ENCODE measurements at places on chromosomes 1 and 21.

- DNase-seq, result peak; percentile 3
Observed at GRCh38 chr1:50458507-50458906, 35.3 kb upstream of the DMRTA2 start.

GRCh38 chr21:44783020-44783696 is 18.5 kb downstream of the UBE2G2 start:
- no peak for DNase-seq

DNA sequence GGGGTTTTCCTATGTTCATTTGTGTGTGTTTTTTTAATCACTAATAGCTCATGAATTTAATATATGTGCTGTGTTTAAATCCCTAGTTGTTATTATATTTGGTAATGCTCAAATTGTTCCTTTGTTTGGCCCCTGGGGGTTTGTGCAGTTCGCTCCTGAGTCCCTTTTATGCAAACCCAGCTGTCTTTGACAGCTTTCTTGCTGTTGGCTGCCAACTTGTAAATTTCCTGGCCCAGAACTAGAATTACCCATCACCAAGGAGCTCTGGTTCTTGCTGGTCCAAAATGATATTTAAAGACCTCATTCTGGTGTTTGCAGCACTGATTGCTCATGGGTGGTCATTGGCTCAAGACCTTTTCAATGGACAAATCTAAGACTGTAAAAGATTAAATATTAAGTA is 39.6 kb upstream of the PGBD5 start:
- DNase-seq, result no peak

DNA sequence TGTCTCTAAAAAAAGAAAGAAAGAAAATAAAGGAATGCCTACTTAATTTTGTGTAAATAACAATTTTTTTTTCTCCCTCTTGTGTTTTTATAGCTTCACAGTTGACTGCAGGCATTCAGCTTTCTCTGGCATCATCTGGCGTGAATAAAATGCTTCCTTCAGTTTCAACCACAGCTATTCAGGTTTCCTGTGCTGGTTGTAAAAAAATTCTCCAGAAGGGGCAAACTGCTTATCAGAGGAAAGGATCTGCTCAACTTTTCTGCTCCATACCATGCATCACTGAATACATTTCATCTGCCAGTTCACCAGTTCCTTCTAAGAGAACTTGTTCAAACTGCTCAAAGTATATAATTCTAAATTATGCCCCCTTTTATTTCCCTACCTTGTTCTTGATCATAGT is 18.0 kb downstream of the ZMYM1 start:
- DNase-seq, result peak; percentile 23

DNA sequence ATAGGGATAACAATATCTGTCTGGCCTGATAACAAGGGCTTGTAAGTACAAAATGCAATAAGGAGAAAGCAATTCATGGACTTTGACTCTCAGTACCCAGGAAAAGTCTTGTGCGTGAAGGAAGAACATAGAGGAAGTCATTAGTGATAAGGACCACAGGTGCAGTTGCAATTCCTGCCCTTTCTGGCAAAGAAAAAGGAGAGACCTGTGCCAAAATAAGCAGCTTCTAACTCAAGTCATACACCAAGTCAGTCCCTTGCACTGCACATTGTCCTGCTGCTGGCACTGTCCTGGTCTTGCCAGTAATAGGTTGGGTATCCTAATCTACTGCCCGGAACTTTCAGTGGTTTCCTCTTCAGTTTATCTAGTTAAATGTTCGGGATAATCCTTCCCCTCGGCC is 14.8 kb upstream of the SOD1 start:
- DNase-seq, result no peak

GRCh38 chr21:32377991-32378390 is 14.8 kb downstream of the URB1 start:
- no peak for DNase-seq

DNA sequence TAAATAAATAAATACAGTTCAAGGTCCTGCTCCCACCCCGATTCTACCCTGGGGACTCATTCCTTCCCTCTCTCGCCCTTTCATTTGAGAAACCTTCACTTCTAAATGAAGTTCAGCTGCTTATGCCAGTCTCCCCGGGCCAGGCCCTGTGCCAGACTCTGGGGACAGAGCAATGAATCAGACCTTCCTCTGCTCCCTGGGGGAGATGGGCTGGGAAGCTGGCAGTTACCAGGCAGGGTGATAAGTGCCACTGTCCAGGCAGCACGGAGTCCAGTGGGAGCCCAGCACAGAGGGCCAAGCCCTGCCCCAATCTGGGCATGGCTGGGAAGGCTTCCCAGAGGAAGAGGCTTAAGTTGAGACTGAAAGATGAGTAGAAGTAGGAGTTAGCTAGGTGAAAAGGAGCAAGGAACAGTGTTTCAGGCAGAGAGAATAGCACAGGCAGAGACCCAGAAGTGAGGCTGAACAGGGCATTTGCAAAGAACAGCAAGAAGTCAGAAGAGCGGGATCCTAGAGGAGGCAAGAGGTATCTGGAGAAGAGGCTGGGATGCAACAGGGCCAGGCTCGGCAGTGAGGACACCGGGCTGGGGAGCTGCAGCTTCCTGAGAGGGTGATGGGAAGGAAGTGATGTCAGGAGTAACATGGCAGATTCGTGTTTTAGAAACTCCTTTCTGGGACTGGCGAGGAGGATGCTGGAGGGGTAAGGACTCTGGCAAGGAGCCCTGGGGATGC is 13.5 kb downstream of the KCNQ4 start:
- no peak for DNase-seq

DNA sequence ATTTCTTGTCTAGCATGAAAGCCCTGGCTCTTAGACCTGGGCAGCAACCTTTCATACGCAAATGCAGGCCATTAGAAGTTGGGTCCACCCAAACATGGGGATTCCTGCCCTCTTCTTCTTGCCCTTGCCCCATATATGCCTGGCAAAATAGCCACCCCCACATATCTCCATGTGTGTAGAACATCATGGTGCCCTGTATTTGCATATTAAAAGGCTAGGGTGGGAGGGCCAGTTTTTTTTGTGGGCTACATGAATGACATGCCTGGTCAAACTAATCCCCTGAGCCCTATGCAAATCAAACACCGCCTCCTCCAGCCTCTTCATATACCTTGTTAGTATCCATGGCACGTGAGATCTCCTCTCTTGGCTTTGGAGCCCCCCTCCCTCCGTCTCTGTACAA is 24.7 kb downstream of the MFSD2A start:
- no peak for DNase-seq

GRCh38 chr21:27954543-27955165 is 987.8 kb upstream of the ADAMTS5 start:
- peak; percentile 23 for DNase-seq

- no peak for DNase-seq
Observed at GRCh38 chr1:93061895-93062792, 16.9 kb upstream of the MTF2 start.

DNA sequence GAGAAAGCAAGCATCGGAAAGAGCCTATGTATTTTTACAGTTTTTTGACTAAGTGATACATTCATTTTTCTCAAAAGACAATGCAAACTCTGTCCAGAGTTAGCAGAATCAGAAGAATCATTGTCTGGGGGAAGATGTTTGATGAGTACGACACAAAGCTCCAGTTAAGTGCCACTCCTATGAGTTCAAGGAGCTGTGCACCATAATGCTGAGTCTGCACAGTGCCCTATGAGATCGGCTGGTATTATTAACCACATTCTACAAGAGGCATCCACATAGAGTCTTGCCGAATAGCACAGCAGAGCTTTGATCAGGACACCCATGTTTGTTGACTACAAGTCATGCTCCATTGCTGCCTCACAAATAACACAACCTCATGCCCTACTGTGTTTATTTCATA is 54.9 kb upstream of the RAP1GAP start:
- DNase-seq, result no peak

GRCh38 chr1:236753964-236754363 is 41.1 kb upstream of the MTR start:
- no peak for DNase-seq

DNA sequence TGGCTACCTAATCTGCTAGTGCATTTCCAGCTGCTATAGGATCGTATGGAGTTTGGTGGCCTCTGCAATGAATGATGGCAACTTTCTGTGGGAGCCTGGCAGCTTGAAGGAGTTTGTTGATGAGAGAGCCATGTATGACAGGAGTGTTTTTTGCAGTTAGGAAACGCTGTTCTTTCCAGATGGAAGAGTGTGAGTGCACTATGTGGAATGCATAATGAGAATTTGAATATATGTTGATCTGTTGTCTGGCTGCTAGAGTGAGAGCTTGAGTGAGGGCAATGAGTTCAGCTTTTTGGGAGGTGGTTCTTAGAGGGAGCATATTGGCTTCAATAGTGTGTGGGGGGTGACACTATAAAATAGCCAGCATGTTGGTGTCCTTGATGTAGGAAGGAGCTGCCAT is 51.0 kb upstream of the APOBEC4 start:
- DNase-seq, result no peak

- no peak for DNase-seq
Observed at GRCh38 chr1:66725885-66726665, 26.2 kb upstream of the DYNLT5 start.

DNA sequence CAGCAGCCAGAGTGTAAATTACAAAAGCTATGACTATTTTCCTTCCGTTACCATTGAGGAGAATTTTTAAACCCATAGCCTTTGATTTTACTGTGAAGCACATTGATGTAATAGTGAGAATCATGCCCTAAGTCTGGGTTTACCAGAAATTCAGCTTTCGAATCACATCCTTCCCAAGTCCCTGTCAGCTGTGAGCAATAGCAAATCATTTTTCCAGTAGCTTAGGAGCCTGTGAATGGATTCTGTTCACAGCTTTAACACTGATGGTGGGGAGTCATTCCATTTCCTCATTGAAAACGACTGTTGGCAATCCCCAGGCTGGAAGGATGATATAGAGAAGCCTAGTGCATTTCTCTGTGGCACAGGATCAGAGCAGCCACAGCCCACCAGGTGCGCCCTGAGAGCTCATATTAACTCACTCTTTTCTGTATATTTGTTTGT is 82.2 kb upstream of the C1orf105 start:
- no peak for DNase-seq

DNA sequence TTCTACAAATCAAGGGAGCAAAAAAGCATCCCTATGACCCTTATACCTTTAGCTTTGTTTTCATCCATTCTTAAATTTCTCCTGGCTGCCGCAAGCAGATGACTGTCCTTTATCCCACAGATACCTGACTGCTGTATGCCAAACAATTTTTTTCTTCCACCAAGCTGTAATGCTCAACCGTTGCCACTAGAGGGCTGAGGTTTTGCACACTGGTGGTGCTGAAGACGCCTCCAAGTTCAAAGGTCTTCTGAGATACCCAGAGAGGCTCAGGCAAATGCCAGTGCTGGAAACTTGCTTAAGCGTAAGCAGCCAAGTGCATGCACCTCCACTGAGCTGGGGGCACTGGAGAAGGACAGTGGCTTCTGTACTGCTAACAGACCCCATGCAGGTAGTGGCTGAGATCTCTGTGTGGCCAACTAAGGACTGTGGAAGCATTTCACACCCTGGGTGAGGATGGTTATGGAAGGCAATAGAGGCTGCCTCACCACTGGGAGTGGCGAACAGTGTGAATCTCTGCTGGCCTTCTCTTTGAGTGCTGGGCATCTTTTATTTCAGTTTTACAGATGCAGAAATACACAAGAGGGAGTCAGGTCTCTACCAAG is 28.5 kb downstream of the CNIH3 start:
- DNase-seq, result no peak

DNA sequence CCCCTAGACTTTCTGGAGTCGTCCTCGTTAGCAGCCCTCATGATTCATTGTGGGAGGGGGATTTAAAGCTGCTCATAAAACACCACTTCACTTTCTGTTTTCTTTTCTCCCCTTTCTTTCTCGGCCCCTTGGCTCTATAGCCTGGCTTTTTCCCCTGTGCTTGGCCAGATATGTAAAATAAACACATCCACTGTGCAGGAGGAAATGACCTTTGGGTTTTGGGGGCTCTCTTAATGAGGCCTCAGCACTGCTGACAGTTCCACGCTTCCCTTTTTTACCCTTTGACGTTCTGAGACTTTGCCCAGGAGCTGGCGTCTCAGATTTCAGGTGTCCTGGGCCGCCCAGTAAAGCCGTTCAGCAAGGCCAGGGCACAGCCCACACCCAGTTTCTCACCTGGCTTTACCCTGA is 65.7 kb downstream of the RUNX3 start:
- no peak for DNase-seq

- DNase-seq, result no peak
Observed at GRCh38 chr1:175794586-175794985, 51.2 kb upstream of the TNR start.

DNA sequence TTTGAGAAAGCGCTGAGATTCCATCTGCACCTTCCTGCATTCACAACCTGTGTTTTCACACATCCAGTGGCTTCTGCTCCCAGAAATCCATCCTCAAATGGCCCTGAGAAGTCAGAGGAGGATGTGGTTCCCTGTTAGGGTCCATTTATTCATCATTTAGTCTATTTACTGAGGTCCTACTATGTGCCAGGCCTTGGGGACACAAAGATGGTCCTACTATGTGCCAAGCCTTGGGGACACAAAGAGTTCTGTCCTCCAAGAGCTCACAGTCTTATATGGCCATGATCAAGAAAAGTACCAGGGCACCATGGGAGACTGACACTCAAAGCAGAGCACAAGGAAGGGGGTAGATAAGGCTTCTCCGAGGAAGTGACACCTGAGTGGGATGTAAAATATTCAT is 147.1 kb upstream of the ATP1B1 start:
- no peak for DNase-seq

GRCh38 chr1:155598842-155599331 is 11.1 kb upstream of the MSTO1 start:
- peak; percentile 29 for DNase-seq

DNA sequence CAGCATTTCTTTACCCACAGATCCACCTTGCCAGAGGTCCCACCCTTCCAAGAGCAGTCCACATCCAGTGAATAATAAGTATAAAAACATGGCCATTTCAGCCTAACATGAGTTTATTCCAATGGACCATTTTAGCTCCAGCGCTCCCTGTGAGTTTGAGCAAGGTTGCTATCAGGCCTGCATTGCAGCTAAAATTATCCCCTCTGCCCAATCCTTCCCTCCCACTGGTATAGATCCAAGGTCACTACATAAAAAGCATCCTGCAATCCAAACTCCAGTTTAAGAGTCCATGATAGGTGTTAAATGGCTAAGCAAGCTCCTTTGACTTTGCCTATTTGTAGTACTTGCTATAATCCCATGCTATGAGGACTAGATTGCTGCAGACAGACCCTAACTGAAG is 35.6 kb downstream of the SLC5A9 start:
- no peak for DNase-seq

GRCh38 chr1:147539122-147539575 is 2.2 kb upstream of the BCL9 start:
- peak; percentile 87 for DNase-seq

DNA sequence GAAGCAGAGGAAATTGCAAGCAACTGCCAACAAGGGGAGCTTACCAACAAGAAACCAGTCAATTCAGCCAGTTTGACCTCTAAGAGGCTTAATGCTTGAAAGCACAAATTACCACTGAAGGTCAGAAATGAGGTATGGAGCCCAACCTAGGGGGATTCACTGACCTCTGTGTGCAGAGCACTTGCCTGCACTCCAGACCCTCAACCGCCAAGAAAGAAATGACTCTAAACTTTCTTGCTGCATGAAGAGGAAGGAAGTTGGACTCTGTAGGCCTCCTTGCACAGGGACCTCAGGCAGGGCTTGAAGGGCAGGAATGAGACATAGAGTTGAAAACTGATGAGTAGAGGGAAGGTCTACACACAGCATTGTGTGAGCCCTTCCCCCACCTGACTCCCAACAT is 10.0 kb downstream of the ARMH1 start:
- no peak for DNase-seq
